Cerebellar nuclear complex (tissue), 1 donor: ENCODE measurements at places on chromosomes 1 and 21.

DNA sequence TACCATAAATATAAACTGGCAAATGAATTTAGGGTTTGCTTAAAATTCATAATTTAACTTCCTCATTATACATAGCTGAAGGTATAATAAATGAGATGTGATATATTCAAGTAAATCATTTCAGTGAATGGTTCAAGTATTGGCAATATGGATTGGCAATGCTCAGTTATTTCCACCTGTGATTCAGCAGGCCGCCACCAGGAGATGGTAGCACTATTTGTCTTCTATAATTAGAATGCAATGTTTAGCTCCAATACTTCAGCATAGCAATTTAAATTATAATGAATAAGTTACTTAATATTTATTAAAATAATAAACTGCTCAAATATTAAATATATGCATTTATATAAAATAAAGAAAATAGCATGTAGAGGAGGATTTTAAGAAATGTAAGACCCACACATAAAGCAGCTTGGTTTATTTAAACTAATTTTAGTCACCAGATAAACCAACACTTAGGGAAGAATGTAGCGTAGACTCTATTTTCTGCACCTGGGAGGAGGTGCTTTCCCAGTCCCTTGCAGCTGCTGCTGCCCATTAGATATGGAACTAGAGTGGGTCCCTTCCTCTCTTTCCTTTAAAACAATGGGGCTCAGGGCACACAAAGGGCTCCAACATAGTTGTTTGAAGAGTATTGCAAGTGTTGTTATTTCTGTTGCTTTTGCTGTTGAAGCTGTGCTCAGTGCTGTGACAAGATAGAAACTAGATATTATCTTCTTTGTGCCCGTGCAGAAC lies 62.1 kb downstream of the PLPPR4 start:
- DNase-seq, result no peak

DNA sequence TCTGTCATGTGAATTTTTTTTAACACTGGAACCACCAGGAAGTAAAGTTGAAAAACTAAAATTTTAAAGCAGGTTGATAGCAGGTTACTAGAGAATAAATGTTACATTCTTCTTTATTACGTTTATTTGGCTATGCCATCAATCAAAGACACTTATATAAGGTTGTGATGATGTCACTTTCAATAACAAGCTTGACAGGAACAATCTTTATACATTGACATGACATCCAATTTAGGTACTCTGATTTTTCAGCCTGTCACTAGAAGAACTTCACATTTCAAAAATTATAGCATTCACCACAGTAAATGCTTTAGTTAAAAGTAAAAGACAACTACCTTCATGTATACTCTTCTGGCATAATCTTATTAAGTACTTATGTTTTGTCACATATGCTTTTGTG lies 696.8 kb upstream of the NCAM2 start:
- no peak for DNase-seq

DNA sequence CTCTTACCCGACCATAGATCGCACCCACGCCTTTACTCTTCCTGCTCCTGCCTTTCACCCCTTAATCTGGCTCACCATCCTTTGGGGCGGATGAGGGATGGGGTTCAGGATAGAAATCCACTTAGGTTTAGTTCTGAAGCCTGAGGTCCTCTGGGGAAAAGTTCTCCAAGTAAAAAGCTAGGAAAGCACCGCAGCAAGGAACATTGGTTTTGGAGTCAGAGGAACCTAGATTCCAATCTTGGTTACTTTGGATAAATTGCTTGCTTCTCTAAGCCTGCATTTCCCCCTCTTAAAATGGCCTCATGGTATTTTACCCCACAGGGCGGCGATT lies 988 bp upstream of the ASAP3 start:
- no peak for DNase-seq

- DNase-seq, result no peak
Observed at GRCh38 chr21:44701023-44701400, 4.0 kb downstream of the KRTAP10-12 start.

DNA sequence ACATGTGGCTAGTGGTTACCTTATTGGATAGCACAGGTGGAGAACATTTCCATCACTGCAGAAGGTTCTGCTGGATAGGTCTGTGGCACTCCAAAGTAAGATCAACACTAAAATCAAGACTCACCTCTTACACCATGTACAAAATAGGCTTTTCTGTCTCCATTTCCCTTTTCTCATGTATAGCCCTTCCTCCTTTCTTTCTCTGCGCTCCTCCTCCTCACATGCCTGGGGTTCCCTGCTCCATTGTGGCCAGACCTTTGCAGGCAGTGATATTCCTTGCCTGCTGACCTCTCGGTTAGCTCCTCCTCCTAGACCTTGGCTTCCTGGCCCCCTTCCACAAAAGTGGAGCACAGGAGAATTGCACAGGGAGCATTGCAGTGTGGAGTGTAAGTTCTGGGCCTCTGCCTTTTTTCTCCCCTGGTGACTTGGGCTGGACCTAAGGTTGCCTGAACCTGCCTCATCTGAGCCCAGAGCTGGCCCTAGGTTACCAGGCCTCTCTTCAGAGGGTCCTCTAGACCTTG lies 33.2 kb upstream of the RBM15 start:
- DNase-seq, result no peak

DNA sequence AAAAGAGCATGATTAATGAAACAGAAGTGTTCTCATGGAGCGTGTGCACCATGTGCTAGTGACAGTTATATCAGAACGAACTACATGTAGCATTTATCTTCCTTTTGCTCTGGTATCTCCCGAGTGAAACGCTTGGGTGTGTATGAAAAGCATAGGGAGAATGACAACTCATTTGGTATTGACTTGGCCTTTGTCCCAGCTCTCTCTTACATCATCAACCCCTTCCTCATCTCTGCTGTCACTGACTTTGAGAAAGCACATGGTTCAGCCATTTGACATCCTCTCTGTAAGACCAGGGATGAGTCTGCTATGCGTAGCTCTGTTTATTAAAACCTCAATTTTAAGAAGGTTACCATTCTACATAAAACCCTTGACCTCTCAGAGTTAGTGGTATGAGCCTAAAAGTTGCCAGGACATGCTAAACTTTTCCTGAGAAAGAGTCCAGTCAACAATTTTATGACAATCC lies 201.0 kb downstream of the NRIP1 start:
- no peak for DNase-seq

DNA sequence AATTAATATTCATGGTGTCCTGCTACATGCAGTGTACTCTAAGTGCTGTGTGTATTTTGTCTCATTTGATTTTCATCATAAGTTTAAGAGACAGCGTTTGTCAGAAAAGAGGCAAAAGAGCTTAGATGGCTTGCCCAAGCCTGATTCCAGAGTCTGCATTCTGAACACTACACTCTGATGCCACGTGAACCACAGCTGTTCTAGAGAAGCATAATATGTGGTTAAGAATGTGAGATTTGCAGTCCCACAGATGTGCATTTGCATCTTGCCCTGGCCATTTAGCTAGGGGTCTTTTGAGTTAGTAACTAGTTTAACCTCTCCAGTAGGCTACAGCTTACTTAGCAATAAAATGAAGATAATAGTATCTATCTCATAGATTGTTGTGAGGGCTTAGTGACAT lies 9.2 kb upstream of the GADD45A start:
- DNase-seq, result no peak

DNA sequence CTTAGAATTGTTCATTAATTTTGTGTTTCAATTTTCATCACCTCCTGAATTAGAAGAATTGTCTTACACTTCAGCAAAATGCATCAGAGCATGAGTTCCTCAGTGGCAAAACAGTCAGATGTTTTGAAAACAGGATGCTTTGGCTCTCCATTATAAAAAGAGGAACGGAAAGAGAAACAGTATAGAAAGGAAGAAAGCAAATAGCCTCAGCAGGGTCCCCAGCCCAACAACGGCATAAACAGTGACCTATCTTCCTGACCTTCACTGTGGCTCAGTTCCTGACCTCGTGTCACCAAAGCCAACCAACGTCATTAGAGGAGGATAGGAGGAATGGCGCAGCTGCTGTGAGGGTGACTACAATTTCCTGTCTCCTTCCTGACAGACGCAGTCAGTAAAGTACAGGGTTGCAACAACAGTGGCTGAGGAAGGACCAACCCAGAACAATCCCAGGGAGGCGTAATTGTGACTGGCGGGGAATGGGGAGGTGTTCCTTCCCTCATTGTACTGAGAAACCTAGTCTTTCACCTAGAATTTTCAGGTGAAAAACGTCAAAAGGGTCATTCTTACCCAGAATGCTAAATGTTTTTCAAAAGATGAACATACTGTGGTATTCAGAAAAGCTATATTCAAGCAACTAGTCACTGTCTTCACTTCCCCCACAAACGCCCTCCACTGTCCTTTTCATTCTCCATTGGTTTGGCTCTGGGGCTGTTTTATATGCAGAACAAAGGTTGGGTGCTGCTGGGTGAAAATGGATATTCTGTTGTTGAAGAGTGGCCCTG lies 197.9 kb upstream of the SGIP1 start:
- no peak for DNase-seq

- no peak for DNase-seq
Observed at GRCh38 chr1:157652859-157653493, 47.6 kb downstream of the FCRL3 start.

GRCh38 chr1:109975718-109976117 lies 8.8 kb upstream of the AHCYL1 start:
- DNase-seq, result no peak

- DNase-seq, result no peak
Observed at GRCh38 chr1:32316903-32317277, 19.1 kb downstream of the MARCKSL1 start.

GRCh38 chr1:156103521-156103947 lies 11.0 kb upstream of the LMNA start:
- DNase-seq, result no peak

GRCh38 chr1:225611537-225612223 lies 41.2 kb downstream of the ENAH start:
- no peak for DNase-seq

GRCh38 chr1:172203902-172204301 lies 216.6 kb upstream of the C1orf105 start:
- DNase-seq, result no peak

DNA sequence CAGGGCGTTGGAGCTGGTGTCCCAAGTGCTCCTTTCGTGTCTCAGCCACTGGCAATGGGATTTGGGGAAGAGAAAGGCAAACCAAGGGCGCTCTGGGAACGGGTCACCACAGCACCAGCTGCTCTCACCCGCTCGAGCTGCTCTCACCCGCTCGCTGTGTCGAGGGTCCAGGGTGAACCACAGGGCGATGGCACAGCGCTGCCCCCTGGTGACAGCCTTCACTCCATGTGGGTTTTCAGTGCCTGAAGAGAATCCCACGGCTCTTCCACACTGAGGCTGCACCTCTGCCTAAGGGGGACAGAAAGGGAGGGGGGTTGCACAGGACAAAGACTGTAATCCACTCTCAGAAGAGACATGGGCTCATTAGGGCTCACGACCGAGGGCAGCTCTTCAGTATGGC lies 7.1 kb upstream of the CLDN19 start:
- no peak for DNase-seq

GRCh38 chr1:53073287-53073686 lies 11.3 kb downstream of the PODN start:
- no peak for DNase-seq

DNA sequence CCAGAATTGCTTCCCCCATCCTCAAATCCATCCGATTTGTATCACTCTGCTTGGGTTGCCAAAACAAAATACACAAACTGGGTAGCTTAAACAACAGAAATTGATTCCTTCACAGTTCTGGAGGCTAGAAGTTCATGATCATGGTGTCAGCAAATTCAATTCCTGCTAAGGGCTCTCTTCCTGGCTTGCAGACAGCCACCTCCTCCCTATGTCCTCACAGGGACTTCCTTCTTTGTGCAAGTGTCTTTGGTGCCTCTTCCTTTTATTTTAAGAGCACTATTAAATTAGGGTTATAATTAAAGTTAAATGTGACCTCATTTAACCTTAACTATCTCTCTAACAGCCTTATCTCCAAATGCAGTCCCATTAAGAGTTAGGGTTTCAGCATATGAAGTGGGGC lies 112.8 kb downstream of the PLPP3 start:
- DNase-seq, result no peak

- no peak for DNase-seq
Observed at GRCh38 chr1:213782941-213783672, 204.7 kb upstream of the PROX1 start.

- no peak for DNase-seq
Observed at GRCh38 chr1:145750426-145750825, 31.1 kb downstream of the CD160 start.

- no peak for DNase-seq
Observed at GRCh38 chr1:179599623-179600249, 8.1 kb downstream of the TDRD5 start.

DNA sequence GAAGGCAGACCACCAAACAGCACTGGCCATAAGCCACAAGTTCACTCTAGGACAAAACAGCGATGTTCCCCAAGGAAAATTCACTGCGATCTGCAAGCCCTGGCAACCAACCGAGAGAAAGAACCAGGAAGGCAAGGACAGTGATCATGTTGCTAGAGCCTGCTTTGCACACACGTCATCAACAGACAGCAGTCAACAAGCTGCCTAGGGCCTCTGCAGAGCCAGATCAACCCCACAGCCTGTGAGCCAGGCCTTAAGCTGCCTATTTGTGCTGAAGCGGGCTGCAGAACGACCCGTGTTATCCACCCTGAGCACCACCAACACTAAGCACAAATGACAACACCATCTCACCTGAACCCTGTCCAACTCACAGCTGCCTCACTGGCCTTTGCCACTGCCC lies 6.2 kb upstream of the YRDC start:
- no peak for DNase-seq

DNA sequence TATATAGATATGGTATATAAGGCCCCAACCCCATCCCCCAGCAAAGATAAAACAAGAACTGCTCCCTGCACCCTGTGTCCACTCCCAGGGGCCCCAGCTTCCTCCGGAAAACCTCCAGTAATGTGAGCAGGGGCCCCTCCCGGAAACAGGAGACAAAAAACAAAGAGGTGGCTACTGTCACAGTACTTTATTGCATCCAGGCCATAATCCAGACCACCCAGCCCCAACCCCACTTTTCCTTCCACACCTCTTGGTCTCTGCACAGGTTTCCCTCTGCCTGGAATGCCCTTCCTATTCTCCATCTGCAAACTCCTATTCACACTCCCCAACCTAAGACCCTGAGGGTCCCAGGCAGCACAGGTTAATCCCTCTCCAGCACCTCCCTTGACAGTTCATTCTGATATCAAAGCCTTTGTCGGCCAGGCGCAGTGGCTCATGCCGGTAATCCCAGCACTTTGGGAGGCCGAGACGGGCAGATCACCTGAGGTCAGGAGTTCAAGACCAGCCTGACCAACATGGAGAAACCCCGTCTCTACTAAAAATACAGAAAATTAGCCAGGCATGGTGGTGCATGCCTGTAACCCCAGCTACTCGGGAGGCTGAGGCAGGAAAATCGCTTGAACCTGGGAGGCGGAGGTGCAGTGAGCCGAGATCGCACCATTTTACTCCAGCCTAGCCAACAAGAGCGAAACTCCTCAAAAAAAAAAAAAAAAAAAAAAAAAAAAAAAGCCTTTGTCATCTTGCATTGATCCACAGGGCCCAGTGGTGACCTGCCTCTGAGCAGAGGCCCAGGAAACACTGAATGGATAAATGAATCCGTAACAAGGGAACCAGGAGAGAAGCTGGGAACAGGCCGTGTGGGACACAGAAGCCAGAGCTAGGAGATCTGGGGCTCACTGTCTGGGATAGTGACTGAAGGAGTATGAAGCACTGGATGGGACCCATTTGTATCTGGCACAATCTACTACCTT lies 2.3 kb upstream of the AUNIP start:
- no peak for DNase-seq

GRCh38 chr1:54596756-54597155 lies 26.6 kb downstream of the FAM151A start:
- no peak for DNase-seq
